ENCODE measurements at places on chromosomes 7 and 10.

- DNase-seq = no peak
Observed at GRCh38 chr10:114256008-114256765, 17.1 kb downstream of the VWA2 start.

- peak; percentile 17 for DNase-seq
Observed at GRCh38 chr7:39686261-39686924, 63.0 kb downstream of the RALA start.

DNA sequence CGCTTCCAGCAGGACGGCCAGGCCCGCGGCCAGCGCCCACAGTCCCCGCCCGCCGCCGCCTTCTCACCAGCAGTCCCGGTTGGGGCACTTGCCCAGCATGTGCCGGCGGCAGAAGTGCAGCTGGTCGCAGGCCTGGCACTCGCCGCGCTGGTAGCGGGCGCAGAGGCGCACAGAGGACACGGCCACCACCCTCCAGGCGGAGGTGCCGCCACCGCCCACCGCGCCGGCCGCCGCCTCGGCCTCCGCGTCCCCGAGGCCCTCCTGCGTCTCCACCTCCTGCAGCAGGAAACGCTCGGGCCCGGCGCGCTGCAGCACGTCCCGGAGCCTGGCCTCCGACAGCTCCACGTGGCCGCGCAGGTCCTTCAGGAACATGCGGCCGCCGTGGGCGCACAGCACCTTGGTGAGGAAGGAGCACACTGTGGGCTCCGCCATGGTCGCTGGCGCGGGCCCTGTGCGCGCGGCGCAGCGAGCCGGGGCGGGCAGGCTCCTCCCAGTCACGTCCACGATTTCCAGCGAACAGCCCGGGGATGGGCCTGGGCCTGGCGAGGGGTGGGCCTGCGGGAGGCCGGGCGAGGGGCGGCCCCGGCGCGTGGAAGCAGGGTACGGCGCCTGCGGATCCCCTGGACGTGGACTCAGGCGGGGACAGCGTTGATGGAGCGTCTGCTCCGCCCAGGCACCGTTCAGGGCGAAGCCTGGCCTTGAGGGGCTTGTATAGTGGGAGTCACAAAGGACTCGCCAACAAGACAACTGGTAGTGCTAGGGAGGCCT, at the start of gene ZC3HAV1L:
TSS of gene ZC3HAV1L (minus strand) at position 457 of the 768 bp plus-strand sequence. CDS start at position 432, 25 bp downstream.
- peak; percentile 81 for DNase-seq

DNA sequence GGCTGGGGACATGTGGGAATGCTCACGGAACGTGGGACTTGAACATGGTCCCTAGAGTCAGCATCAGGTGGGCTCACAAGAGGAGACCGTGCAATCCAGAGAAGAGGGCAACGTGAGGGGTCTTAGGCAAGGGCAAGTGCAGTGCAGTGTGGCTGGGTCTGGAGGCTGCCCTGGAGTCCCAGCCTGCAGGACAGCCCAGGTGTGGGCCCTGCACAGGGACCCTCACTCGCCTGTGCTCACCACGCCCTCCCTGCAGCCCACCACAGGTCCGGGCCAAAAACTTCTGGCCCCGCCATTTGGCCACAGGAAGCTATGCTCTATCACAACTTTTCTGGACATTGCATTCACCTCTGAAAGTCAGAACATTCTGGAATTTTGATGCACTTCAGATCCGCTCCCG, 133.5 kb downstream of the PAXIP1 start:
- no peak for DNase-seq

- DNase-seq = no peak
Observed at GRCh38 chr10:24722131-24722675, 1.5 kb downstream of the ARHGAP21 start.

DNA sequence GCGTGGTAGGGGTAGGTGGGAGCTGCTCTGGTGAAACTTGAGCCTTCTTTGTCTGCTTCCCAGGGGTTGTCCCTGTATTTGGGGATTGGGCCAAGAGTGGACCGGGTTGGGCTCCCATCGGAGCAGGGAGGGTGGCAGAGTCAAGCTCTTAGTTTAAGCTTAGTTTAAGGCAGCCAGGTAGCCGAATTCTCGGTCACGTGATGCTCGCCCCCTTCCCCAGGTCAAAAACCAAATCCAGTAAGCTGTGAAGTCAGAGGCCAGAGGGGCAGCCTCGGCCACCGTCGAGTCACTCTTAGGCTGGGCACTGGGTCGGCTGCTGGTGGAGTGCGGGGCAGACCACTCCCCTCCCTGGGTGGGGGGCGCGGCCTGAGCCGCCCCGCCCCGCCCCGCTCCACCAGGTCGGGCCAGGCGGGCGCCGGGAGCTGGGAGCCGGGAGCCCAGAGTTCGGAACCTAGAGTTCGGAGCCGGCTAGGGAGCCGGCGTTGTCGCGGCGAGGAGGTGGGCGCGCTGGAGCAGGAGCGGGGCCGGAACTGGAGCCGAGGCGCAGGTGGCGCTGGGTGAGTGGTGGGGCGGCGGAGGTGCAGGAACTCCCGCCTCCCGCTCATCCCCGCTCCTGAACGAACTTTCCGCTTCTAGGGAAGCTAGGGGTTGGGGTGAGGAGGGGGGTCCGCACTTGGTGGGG, 2.8 kb upstream of the LZTS2 start:
- peak; percentile 44 for DNase-seq

GRCh38 chr10:79418274-79418673, 27.1 kb downstream of the ZCCHC24 start:
- DNase-seq = no peak

DNA sequence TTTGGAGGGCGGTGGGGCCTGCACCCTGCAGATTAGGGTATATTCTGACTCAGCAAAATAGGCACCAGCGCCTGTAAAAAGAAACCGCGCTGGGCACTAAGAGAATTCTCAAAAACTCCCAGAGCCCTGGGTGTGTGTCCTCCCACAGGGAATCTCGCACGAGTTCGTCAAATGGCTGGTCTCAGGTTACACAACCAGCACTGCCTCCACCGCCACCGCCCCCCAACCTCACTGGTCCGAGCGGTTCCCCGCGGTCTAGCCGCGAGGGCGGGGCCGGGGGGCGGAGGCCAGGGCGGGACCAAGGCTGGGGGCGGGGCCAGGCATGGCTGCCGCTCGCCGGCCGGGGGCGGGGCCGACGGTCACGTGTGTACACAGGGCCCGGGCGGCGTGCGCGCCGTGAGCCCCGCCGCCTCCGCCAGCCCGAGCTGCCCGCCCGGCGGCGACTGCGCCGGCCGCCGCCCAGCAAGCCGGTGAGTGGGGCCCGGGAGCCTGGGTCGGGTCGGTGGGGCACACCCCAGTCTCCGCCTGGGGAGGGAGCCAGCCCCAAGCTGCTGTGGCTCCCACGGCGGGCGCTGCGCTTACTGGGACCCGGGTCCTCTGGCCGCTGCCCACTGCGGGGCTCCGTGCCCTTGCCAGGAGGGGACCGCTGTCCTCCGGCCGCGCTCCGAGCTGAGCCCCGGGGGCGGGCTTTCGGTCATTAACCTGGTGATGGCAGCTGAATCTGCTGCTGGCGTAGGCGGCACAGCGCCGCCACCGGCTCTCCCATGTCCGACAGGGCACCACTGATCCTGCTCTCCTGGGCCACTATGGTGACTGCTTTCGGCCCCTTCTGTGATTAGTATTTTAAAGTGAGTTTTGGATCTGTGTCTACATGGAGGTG, at the start of gene GPR146:
TSS of gene GPR146 (plus strand) at position 358 of the 880 bp plus-strand sequence. CDS start 12,970 bp downstream, outside the sequence.
- peak; percentile 96 for DNase-seq

DNA sequence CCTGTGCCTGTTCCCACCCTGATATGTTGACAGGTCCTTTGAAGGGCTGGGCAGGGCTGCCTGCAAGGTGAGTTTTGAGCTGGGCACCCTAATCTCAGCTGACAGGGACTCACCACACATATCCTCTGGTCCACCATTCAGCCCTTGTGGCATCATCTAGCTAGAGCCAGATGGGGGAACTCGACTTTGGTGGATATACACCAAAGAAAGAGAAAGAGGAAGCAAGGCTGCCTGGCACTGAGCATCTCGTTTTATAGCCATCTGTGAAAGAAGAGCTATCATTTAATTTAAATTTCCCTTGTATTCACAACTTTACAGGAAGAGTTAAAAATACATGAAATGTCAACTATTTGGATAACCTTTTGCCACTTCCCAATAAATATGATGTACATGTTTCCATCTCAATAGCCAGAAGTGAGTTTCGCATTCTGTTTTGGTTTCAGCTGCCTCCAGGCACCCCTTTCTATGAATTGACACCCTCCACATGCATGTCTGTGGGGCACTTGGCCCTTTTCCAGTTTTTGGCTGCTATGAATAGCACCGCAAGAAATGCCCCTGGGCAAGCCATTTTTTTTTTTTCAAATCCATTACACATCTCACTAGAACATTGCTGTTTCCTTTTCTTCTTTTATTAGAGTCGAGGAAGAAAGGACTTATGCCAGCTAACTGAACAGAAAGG, 22.9 kb upstream of the GRB10 start:
- no peak for DNase-seq

DNA sequence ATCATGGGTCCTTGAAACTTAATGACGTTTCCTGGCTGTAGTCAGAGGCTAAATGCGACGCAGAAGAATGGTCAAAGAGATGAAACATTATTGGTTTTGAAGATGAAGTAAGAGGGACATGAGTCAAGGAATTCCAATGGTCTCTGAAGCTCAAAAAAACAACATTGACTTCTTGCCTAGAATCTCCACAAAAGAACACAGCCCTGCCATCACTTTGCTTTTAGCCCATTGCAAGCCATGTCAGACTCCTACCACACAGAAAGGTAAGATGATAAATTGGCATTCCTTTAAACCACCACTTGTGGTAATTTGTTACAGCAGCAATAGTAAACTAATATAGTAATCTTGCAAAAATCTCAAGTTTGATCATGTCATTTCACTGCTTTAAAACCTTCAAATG, 109.4 kb downstream of the TMEM26 start:
- DNase-seq = no peak

- no peak for DNase-seq
Observed at GRCh38 chr7:36289833-36290661, 99.6 kb upstream of the ANLN start.

DNA sequence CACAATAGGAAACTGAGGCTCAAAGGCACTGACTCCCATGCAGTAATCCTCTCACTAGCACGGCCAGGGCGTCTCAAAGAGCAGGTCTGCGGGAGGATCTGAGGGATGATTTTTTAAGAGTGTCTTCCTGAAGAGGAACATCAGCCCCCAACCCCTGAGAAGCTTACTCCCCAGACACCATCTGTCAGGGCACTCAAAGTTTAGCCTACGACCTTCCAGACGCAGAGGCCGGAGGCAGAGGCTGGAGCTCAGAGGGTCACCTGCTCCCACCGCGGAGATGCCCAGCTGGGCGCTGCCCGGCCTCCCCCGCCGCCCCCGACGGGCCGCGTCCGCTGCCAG, 1.7 kb downstream of the ZNF777 start:
- no peak for DNase-seq

- DNase-seq = peak; percentile 61
Observed at GRCh38 chr7:156780724-156781455, 112.1 kb downstream of the LMBR1 start.

DNA sequence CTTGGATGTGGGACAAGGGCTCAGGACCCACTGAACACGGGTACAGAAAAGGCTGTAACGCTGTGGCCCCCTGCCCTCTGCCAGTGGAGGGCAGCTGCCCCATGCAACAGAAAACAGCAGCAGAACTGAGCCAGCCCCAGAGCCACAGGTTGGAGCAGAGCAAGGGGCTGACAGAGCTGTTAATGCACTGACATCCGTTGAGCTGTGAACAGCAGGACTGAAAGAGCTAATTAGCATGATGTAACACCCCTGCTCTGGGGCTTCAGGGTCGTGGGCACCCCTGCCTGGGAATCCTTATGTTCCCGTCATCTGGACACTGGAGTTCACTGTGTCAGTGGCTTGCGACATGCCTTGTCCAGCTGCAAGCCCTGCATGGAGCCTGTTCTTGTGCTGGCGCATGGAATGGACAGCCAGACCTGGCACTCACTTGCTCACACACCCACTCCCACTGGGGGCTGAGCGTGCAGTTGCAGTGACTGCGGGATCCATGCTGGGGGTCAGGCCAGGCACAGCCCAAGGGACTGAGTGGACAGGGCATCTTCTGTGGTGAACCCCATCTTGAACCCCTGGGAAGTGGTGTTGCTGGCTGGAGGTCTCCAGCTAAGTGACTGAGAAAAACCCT, 293.7 kb downstream of the DNAJB9 start:
- DNase-seq = no peak

GRCh38 chr10:45509491-45509890, 135.5 kb downstream of the ALOX5 start:
- DNase-seq = no peak

GRCh38 chr7:43952028-43952427, 25.8 kb downstream of the UBE2D4 start:
- no peak for DNase-seq

DNA sequence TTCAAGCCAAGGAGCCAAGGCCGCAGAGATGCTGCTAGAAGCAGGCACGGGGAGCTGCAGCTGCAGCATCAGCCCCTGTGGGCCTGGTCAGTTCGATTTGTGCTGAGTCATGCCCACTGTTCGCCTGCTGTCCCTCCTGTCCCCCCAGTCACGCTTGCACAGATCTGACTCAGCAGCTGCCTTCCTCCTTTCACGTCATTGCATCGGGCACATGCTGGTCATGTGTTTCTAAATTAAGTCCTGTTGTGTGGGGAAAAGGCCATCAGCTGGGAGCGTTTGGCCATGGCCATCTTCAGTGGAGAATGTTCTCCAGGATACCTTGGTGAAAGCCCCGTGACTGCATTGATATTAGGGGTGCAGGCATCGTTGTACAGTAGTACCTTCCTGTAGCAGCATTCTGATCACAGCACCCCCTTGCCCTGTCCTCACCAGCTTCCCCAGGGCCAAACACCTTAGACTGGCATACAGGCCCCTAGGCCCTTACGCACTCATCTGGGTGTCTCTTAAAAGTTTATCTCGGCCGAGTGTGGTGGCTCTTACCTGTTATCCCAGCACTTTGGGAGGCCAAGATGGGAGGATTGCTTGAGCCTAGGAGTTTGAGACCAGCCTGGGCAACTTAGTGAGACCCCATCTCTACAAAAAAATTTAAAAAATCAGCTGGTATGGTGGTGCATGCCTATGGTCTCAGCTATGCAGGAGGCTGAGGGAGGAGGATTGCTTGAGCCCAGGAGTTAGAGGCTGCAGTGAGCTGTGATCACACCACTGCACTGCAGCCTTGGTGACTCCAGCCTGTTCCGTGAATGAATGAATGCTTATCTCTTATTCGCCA, 23.2 kb downstream of the POR start:
- no peak for DNase-seq

DNA sequence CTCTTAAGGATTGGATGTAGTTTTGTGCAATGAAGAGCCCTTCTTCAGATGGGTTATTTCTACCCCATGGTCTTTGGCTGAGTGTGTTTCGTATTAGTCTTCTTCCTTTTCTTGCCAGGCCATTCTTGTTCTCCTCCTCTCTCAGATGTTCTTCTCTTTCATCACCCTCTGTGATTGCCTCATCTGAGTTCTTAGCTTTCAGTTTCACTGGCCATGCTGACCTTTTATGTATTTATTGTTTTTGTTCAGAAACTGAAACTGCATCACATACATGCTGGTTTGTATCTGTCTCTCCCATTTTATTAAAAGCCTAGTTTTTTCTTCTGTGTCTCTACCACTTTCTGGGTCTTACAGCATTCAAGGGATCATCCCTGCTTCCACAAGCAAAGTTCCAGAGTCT, 21.7 kb upstream of the PCGF5 start:
- peak; percentile 63 for DNase-seq

GRCh38 chr10:116254422-116255155, 18.4 kb downstream of the GFRA1 start:
- DNase-seq = no peak

- no peak for DNase-seq
Observed at GRCh38 chr7:27109466-27110185, 7.1 kb upstream of the HOXA2 start.
